ENCODE measurements at places on chromosomes 1 and 21.
A peak's percentile ranks its signal among the peaks of the same experiment; 100 is the strongest.

- no peak for DNase-seq
Measured at GRCh38 chr1:218363141-218363540, 18.0 kb downstream of the TGFB2 start.

DNA sequence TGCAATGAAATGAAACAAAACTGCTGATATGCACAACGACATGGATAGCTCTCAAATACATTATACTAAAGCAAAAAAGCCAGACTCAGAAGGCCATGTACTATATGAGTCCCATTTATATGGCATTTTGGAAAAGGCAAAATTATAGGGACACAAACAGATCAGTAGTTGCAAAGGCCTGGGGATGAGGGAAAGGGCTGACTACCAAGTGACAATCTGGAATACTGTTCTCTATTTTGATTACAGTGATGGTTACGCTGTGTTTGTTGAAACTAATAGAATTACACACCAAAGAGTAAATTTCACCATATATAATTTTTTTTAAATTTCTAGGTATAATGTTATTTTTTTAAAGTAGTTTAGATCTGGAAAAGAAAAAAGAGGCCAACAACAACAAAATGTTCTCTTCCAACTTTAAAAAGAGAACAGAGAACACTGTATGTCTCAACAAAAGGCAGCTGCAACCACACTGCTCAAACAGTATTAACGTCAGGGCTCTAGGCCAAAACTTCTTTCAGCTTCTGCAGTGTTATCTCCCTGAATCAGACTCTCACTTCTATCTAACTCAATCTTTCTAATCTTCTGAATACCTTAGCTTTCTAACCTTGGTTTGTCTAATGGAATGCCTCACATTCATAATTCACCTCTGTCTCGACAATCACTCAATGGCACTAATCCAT, 75.8 kb downstream of the FOXJ3 start:
- DNase-seq = peak; percentile 93

DNA sequence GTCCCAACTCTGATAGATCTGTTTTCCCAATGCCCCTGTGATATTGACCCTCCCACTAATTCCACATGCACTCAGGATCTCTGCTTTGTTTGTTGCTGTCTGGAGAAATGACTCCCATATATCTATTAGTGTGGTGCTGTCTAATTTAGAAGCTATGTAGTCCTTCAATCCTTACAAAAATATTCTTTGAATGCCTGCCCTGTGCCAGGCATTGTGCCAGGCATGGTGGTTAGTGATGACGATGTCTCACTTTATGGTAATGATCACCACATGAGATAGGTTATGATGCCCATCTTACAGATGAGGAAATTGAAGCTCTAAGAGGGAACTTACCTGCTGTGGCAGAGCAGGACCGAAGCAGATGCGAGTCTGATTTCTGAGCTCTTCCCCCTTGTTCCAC, 12.9 kb downstream of the MYOG start:
- no peak for DNase-seq

GRCh38 chr21:44919913-44920693, 596 bp downstream of the ITGB2 start:
- DNase-seq = no peak

Data from amniotic epithelial cell (primary cell).